ENCODE measurements at places on chromosomes 1 and 21. TPM values are rescaled to one million over a fixed set of nuclear protein-coding genes. Genes with fewer than 3 reads are reported as not detected.

Gene SERINC2
- total RNA-seq, result 92.0 TPM

Gene GUK1
- 191 TPM for total RNA-seq

Gene BRDT
- not detected for total RNA-seq

Gene FHAD1
- total RNA-seq, result 5.1 TPM

Gene CNR2
- total RNA-seq, result not detected

Gene OR2T35
- total RNA-seq, result not detected

Gene RGS5
- total RNA-seq, result 92.4 TPM

Gene RALGPS2
- 9.8 TPM for total RNA-seq

DNA sequence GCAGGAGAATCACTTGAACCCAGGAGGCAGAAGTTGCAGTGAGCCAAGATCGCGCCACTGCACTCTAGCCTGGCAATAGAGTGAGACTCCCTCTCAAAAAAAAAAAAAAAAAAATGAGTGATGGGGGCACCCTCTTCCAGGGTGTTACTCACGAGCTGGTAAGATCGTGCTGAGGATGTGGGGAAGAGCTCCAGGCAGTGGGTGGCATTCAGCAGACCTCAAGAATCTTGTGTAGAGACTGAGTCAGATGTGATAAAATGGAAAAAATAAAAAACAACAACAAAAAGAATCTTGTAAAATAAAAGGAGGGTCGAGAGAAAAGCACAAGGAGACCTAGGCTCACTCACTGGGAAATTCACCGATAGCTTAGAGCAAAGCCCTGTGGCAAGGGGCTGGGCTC is 38.5 kb downstream of the EPHA2 start:
- H3K27ac ChIP-seq, result no peak overlapping the region
- no peak for DNase-seq
- H3K36me3 ChIP-seq, result no peaks in the 10 kb centered on the region
- H3K4me1 ChIP-seq, result peaks cover 15% of the 10 kb centered on the region

DNA sequence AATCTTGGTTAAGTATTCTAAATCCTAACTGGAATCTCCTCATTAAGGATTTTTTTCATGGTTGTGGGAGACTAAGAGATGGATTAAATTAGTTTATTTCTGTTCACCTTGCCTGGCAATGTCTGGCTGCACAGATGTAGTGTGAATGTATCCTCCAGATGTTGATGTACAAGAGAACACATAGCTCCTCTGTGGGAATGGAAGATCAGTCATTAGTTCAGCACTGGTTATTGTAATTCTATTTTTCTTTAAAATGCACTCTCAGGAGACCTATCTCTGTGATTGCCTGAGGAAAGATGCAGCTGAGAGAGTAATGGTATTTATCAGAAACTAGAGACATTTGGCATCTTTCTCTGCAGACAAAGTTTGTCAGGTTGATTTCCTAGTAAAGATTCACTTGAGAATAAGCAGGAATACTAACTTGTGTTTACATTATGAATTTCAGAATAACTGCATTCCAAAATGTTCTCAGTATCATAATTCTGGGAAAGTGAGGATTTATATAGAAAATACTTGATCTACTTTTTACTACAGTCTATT is 178.6 kb downstream of the GIPC2 start:
- no peaks in the 10 kb centered on the region for H3K4me1 ChIP-seq
- H3K27ac ChIP-seq, result no peak overlapping the region
- DNase-seq, result no peak
- no peaks in the 10 kb centered on the region for H3K27me3 ChIP-seq

GRCh38 chr1:2133039-2133878 is 61.3 kb downstream of the FAAP20 start:
- peak overlapping the region; percentile 40 for H3K4me3 ChIP-seq
- peak; percentile 98 for DNase-seq
- H3K36me3 ChIP-seq, result no peaks in the 10 kb centered on the region
- peak overlapping the region; percentile 84 for H3K27ac ChIP-seq
- peaks cover 32% of the 10 kb centered on the region for H3K4me1 ChIP-seq

- no peak overlapping the region for H3K4me3 ChIP-seq
- H3K27me3 ChIP-seq, result no peaks in the 10 kb centered on the region
- H3K27ac ChIP-seq, result peak overlapping the region; percentile 86
- H3K36me3 ChIP-seq, result no peaks in the 10 kb centered on the region
- H3K4me1 ChIP-seq, result peaks cover 49% of the 10 kb centered on the region
Observed at GRCh38 chr1:206005778-206006180, 2.6 kb upstream of the RAB7B start.

DNA sequence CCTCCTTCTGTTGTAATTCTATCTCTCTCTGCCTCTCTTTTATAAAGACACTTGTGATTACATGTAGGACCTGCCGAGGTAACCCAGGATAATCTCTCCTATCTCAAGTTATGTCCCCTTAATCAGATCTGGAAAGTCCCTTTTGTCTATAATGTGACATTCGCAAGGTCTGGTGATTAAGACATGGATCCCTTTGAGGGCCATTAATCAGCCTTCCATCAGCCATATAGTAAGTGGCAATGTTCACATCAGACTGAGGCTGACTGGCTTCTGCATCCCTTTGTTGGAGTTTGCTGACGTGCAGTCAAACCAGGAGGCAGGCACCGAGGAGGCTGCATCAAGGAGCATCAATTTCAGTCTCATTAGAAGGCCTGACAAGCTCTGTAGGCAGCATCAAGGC is 209.6 kb downstream of the BACH1 start:
- H3K4me1 ChIP-seq, result no peaks in the 10 kb centered on the region
- no peak overlapping the region for H3K27ac ChIP-seq

- peaks cover 55% of the 10 kb centered on the region for H3K36me3 ChIP-seq
- H3K27ac ChIP-seq, result no peak overlapping the region
- H3K4me3 ChIP-seq, result no peak overlapping the region
- no peak for DNase-seq
- no peaks in the 10 kb centered on the region for H3K27me3 ChIP-seq
Observed at GRCh38 chr1:17005365-17005740, 6.4 kb downstream of the ATP13A2 start.

- DNase-seq, result no peak
- no peaks in the 10 kb centered on the region for H3K36me3 ChIP-seq
- H3K4me3 ChIP-seq, result no peak overlapping the region
- no peaks in the 10 kb centered on the region for H3K27me3 ChIP-seq
Observed at GRCh38 chr1:83000286-83000685, 998.6 kb downstream of the TTLL7 start.

DNA sequence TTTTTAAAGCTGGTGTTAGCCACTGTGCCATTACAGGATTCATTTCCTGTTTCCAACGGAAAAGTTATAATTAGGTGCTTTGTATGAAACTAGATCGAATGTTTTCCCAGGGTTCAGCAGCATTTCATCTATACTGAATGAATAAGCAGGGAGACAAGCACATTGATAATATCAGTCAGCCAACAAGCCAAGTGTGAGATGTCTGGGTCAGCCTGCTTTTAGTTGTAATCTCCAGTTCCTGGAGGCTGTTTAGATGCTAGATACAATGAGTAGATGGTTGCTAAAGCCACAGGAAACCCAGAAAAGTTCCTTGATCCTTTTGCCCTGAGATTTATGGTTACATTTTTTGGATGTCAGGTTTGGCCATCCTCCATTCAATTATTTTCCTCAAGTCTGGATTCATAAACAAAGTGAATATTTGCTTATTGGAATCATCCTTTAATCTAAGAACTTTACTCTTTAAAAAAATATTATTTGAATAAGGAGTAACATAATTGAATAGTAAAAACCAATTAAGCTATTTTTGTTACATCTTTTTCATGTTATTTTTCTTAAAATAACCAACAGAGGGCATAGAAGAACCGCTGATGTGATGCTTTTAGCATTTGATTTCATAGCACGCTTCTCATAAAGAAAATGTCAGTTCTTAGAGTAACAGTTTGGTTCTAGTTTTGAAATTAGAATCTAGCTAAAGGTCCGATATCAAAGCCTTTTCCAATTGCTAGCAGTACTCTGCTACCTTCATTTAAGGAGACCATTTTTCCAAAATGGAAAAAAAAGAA is 76.6 kb downstream of the HSPA13 start:
- H3K27me3 ChIP-seq, result no peaks in the 10 kb centered on the region
- no peak overlapping the region for H3K27ac ChIP-seq
- no peaks in the 10 kb centered on the region for H3K4me1 ChIP-seq
- no peak overlapping the region for H3K4me3 ChIP-seq

- H3K27ac ChIP-seq, result peak overlapping the region; percentile 58
- H3K4me1 ChIP-seq, result no peaks in the 10 kb centered on the region
- DNase-seq, result no peak
- H3K36me3 ChIP-seq, result no peaks in the 10 kb centered on the region
Observed at GRCh38 chr1:226589008-226589733, 40.6 kb downstream of the STUM start.

GRCh38 chr1:204659056-204659455 is 26.5 kb downstream of the LRRN2 start:
- DNase-seq, result no peak
- no peak overlapping the region for H3K4me3 ChIP-seq
- no peaks in the 10 kb centered on the region for H3K4me1 ChIP-seq
- H3K27ac ChIP-seq, result no peak overlapping the region

- H3K4me1 ChIP-seq, result peaks cover 10% of the 10 kb centered on the region
- H3K27me3 ChIP-seq, result no peaks in the 10 kb centered on the region
- H3K36me3 ChIP-seq, result no peaks in the 10 kb centered on the region
Observed at GRCh38 chr1:64601207-64601606, 131.3 kb downstream of the CACHD1 start.

GRCh38 chr1:240732390-240732789 is 120.4 kb upstream of the GREM2 start:
- H3K27ac ChIP-seq, result no peak overlapping the region
- H3K4me3 ChIP-seq, result no peak overlapping the region
- DNase-seq, result peak; percentile 73
- no peaks in the 10 kb centered on the region for H3K4me1 ChIP-seq

GRCh38 chr21:38751379-38752050 is 54.2 kb upstream of the ETS2 start:
- no peaks in the 10 kb centered on the region for H3K27me3 ChIP-seq
- no peak overlapping the region for H3K27ac ChIP-seq
- no peak for DNase-seq
- H3K4me3 ChIP-seq, result no peak overlapping the region
- peaks cover 14% of the 10 kb centered on the region for H3K4me1 ChIP-seq

- H3K4me1 ChIP-seq, result no peaks in the 10 kb centered on the region
- no peak overlapping the region for H3K4me3 ChIP-seq
- no peaks in the 10 kb centered on the region for H3K27me3 ChIP-seq
- no peak overlapping the region for H3K27ac ChIP-seq
- no peak for DNase-seq
- no peaks in the 10 kb centered on the region for H3K36me3 ChIP-seq
Observed at GRCh38 chr1:76833151-76833550, 34.1 kb upstream of the ST6GALNAC5 start.
